ENCODE measurements at places on chromosomes 6 and 20.

DNA sequence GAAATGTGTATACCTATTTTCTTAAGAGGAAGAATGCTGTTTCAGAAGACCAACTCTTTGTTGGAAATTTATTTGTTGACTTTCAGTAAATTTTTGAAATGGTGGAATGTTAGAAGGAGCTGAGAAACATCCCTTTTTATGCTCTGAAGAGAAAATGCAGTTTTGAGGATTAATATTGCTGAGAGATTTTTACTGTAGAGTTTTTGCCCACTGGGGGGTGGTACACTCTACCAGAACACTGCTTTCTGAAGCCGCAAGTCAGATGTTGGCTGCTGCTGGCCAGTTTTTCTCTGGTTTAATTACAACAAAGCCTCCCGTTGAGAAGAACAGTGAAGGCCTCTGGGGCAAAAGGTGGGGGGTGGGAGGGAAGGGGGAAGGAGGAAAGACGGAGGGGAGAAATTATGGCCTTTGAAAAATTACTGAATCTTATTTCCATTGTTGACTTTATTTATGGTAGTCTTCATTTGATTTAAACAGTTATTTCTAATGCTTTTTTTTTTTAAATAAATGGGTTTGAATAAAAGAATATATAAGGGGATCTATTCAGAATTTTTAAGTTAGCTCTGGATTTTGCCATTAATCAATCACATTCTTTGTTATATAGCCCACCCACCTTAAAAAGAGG is 3.0 kb downstream of the FLRT3 start:
- DNase-seq = peak; percentile 58
- no peaks in the 10 kb centered on the region for H3K27me3 ChIP-seq
- no peak overlapping the region for H3K4me3 ChIP-seq
- H3K4me1 ChIP-seq = no peaks in the 10 kb centered on the region
- H3K36me3 ChIP-seq = no peaks in the 10 kb centered on the region
- H3K27ac ChIP-seq = no peak overlapping the region

DNA sequence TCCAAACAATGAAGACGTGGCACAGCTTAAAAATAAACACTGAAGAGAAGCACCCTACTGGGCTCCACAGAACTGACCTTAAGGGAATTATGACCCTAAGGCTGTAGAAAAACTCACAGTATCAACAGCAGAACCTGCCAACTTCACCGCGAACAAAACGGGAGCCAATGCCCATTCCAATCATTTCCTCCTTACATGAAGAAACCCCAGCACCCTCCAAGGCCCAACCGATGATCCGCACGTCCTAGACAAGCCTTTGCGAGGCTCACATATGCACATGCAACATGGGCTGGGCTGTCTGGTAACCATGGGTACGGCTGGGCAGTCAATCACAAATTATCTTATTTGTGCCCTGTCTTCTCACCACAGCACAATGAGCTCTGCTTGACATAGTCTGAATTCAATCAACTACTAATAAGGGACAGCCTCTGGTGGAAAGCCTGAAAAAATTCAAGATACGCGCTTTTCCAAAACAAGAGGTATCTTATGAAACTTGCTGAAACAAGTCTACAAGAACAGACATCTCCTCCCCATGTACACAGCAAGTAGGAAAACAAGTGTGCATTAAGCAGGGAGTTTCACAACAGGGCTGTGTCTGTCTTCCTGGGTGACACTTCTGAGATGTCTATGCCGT is 1.7 kb downstream of the DIDO1 start:
- H3K4me3 ChIP-seq = no peak overlapping the region
- peak overlapping the region; percentile 41 for H3K27ac ChIP-seq
- no peaks in the 10 kb centered on the region for H3K36me3 ChIP-seq
- DNase-seq = peak; percentile 65
- H3K4me1 ChIP-seq = peaks cover 32% of the 10 kb centered on the region
- no peaks in the 10 kb centered on the region for H3K27me3 ChIP-seq

DNA sequence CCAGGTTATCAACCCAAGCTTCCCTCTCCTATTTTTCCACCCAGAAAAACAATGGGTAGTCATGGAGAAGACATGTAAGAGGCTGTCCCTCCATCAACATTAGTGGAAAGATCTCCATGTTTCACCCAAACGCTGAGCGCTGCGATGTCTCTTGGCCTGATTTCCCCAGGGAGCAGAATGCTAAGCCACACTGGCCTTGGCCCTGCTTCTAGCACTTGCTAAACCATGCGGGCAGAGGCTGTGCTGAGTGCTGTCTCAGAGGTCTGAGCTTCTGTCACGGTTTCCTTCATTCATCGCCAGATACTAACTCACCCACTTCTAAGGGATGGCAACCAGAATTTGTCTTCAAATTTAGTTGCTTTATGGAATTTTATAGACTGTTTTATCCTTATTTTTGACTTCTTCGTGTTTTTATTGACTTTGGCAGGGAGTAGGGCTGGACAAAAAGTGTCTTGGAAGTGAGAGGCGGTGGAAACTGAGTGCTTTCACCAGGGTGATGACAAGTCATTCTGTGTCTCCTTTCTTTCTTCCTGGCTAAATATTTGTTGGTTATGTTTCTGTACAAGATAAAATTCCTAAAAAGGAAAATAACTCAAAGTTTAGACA is 181.4 kb upstream of the UST start:
- no peak overlapping the region for H3K4me3 ChIP-seq
- no peaks in the 10 kb centered on the region for H3K36me3 ChIP-seq
- no peak for DNase-seq
- H3K27me3 ChIP-seq = no peaks in the 10 kb centered on the region
- peaks cover 8% of the 10 kb centered on the region for H3K4me1 ChIP-seq

DNA sequence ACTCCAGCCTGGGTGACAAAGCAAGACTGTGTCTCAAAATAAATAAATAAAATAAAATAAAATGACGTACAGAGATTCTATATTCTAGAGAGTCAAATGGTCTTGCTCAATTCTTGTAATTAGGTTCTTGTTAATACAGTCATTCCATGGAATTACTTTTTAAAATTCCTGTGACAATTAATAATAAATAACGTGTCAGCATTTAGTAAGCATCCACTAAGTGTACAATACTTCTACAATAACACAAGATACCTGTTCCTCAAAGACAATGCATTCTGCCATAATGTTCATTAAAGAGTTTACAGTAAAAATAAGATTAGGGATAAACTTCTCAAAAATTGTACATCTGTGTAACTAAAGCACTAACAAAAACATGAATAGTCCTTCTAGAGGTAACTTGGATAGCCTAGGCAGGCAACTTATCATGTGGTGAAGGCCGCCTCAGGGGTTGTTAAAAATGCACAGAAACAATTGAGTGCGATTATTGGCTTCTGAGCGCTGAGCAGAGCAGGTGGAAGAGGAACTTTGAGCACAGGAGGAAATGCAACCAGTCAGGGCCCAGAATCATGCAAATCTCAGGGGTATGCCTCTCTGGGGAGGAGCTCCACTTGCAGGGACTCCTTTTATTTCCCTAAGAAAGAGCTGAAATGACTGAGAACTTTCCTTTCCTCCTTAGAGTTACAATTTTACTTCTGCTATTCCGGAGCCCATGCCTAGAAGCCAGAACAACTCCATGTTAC is 37.1 kb downstream of the QRSL1 start:
- peaks cover 4% of the 10 kb centered on the region for H3K36me3 ChIP-seq
- no peak overlapping the region for H3K4me3 ChIP-seq
